ENCODE measurements at places on chromosomes 1 and 21. TPM values are rescaled to one million over a fixed set of nuclear protein-coding genes. Genes with fewer than 3 reads are reported as not detected.

Gene NBPF6
- total RNA-seq, result not detected

Gene TMED5
- total RNA-seq, result 60.1 TPM

Gene TMEM52
- 0.65 TPM for total RNA-seq

Gene ESPN
- 1.3 TPM for total RNA-seq

Gene FCAMR
- not detected for total RNA-seq

Gene GBP3
- 14.0 TPM for total RNA-seq

Gene TMPRSS2
- total RNA-seq, result not detected

Gene CD5L
- not detected for total RNA-seq

Gene ERICH3
- not detected for total RNA-seq

Gene LYSMD1
- total RNA-seq, result 5.2 TPM

Gene LCE1A
- total RNA-seq, result not detected

Gene FAM78B
- 0.57 TPM for total RNA-seq

Gene FAM72D
- total RNA-seq, result 0.65 TPM

Gene NRDC
- 50.9 TPM for total RNA-seq

Gene AADACL4
- not detected for total RNA-seq

Gene TIE1
- total RNA-seq, result 1,011 TPM

Gene LCE1F
- not detected for total RNA-seq

Gene FAM229A
- total RNA-seq, result 2.0 TPM

Gene ZNF695
- total RNA-seq, result 3.0 TPM

Gene WDR47
- 32.9 TPM for total RNA-seq

Gene NIBAN1
- total RNA-seq, result 6.4 TPM

Measured in vein endothelial cell (primary cell).